ENCODE measurements at places on chromosomes 5 and 9. TPM values are rescaled to one million over a fixed set of nuclear protein-coding genes. Genes with fewer than 3 reads are reported as not detected.

The GDF9 gene
- 0.98 TPM for total RNA-seq

The HTR4 gene
- 0.85 TPM for total RNA-seq

The PCA3 gene
- 2.7 TPM for total RNA-seq

The IFNE gene
- not detected for total RNA-seq

The CCNI2 gene
- 4.6 TPM for total RNA-seq

The THBS4 gene
- total RNA-seq: 2.7 TPM

The PFN3 gene
- not detected for total RNA-seq

The MARVELD2 gene
- total RNA-seq: 0.26 TPM

DNA sequence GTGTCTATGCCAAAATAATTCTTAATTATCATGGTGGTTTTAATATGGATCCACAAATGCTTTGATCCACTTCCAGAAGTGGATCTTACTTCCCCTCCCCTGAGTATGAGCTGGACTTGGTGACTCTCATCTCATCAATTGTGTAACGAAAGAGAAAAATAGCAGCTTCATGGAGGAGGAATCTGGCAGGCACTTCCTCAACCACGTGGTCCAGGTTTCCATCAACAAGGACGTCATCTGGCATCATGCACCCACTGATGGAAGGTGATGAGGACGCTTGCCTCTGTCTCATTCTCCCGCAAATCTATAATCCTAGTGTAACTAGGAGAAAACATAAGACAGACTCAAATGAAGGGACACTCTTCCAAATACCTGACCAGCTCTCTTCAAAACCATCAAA is 54.6 kb upstream of the S1PR3 start:
- ATAC-seq: no peak

DNA sequence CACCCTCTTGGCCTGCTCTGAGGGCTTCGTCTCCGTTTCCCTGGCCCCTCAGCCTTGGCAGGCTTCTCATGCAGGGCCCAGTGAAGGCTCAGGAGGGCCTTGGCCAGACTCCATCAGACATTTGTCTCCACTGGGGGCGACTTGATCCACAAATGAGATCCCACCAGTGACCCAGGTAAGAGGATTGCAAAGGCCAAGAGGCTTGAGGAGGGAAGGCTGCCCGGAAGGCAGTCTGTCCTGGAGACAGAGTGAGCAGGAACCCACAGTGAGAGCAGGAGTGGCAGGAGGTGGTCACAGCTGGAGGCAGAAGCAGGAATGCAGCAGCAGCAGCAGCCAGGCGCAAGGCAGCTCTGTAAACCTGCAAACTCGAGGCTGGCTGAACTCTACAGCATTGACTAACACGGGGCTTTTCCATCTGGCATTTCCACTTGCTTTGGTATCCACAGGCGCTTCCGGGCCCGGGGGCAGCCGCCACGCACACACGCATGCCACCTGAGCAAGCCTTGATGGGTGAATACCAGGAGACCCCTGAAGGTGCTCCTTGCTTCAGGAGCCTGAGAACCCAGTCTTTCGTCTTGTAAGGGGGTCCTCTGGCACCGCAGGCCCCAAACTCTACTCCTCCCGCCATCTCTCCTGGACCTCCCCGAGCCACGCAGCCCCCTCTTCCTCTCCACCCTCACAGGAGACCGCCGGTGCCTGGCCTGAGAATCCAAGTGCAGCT is 14.7 kb downstream of the MGAT1 start:
- ATAC-seq: no peak

- no peak for ATAC-seq
These were observed 170.0 kb downstream of the AUH start for GRCh38 chr9:91191411-91192380.

DNA sequence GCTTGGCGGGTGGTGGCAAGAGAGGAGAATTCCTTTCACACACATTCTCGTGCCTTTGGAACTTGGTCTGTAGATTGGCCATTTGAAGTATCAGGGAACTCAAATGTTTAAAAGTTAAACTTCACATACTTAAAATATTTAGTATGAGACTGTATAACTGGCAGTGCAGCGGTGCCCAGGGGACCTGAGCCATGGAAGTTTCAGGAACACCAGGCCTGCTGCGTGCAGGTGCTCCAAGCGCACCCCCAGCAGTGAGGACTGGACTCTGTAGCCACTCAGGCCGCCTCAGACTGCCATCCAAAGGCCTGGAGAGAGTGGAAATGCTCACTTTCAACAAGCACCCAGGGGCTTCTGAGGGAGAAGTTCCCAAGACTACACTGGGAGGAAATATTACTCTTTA is 273.5 kb upstream of the IRX2 start:
- ATAC-seq: no peak

- ATAC-seq: no peak
These were observed 218.5 kb downstream of the TAF11L14 start for GRCh38 chr5:17852740-17853139.

DNA sequence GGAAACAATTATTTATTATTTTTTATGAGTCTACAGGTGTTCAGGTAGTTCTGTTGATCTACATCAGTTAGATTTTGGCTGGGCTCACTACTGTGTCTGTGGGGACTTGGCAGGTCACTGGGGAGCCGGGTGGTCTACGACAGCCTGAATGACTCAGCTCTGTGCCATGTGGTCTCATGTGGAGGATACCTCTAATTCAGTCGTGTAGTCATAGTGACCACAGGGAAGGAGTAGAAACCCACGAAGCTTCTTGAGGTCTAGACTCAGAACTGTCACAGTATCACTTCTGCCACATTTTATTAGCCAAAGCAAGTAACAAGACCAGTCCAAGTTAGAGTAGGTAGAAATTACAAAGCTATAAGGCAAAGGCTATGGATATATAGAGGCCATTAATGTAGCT is 64.7 kb upstream of the GRAMD2B start:
- no peak for ATAC-seq

GRCh38 chr5:83837265-83837907 is 116.7 kb upstream of the HAPLN1 start:
- ATAC-seq: no peak

DNA sequence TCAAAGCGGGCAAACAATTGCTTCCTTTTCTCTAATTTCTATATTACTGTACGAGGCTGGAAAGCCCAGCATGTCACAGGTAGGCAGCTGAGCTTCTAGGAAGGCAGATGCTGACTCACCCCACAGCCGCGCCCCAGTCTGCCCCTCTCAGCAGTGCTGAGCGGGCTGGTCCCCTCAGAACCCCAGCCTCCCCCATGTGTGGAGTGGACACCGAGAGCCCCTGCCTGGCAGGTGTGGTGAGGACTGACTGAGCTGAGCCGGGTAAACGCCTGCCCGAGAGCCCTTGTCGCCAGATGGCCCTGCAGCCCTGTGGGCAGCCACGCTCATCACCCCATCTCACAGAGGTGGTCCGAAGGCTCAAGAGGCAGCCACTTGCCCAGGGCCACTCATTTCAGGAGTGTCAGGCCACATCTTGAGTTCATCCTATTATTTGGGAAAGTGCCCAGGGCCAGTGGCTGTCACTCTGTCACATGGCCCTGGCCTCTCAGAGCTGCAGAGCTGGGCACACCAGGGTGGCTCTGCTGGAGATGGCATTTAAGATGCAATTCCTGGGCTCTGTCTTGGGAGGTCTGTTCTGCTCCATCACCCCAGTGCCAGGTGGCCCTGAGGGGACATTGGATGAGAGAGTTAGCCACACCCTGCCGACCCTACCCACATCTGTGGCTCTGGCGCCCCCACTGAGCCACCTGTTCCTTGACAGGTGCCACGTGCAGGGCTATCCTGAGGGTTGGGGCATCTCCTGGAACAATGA is 12.4 kb downstream of the CARD19 start:
- no peak for ATAC-seq

GRCh38 chr5:54302267-54302687 is 8.1 kb downstream of the ARL15 start:
- no peak for ATAC-seq

- ATAC-seq: no peak
These were observed 31.3 kb upstream of the IFNE start for GRCh38 chr9:21513431-21513830.

- peak; percentile 18 for ATAC-seq
These were observed 90.6 kb downstream of the RALGPS1 start for GRCh38 chr9:127004946-127005769.

GRCh38 chr5:16057277-16057676 is 122.3 kb downstream of the MARCHF11 start:
- no peak for ATAC-seq

DNA sequence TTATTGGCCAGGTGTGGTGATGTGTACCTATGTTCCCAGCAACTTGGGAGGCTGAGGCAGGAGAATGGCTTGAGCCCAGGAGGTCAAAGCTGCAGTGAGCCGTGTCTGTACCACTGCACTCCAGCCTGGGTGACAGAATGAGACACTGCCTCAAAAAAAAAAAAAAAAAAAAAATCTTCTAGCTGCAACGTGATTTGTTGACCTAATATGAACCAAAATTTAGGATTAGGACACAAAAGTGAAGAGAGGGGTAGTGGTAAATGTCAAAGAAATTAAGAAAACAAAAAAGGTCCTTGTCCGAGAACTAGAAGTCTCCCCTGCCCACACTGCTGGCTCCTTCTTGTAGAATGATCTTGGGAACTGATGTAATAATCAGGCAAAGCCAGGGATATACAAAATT is 272.0 kb downstream of the EFNA5 start:
- no peak for ATAC-seq

GRCh38 chr5:135642934-135643333 is 64.1 kb upstream of the CXCL14 start:
- no peak for ATAC-seq

DNA sequence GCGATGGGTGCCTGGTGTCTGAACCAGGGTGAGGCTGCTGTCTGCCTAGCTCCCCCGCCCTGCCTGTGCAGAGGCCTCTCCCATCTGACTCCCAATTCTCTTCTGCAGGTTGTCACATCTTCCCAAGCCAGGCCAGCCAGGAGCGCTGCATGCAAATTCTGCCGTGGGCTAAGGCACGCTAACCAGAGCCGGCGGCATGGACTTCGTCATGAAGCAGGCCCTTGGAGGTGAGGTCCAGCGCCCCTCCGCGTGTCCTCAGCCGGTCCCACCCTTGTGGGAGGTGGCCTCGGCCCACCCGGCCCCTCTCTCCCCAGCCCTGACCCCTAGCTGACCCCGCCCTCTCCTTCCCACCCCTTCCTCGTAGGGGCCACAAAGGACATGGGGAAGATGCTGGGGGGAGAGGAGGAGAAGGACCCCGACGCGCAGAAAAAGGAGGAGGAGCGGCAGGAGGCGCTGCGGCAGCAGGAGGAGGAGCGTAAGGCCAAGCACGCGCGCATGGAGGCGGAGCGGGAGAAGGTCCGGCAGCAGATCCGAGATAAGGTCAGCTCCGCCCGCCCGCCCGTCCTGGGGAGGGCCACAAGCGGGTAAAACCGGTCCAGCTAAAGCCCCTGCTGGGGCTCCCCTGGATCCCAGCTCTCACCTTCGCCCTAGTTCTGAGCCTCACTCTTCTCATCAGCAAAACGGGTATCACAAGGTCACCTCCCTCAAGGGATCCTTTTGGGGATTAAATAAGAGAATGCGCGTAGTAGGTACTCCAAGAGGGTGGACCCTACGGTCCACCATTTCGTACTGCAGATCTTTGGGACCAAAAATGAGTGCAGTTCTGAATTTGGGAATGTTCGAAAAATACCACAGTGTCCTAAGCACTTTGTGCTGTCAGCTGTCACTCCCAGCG is 7.4 kb downstream of the CPLX2 start:
- ATAC-seq: peak; percentile 23

- ATAC-seq: no peak
These were observed 152.2 kb downstream of the ADAMTSL1 start for GRCh38 chr9:18626046-18626698.

GRCh38 chr9:87393706-87394230 is 103.9 kb upstream of the DAPK1 start:
- no peak for ATAC-seq

DNA sequence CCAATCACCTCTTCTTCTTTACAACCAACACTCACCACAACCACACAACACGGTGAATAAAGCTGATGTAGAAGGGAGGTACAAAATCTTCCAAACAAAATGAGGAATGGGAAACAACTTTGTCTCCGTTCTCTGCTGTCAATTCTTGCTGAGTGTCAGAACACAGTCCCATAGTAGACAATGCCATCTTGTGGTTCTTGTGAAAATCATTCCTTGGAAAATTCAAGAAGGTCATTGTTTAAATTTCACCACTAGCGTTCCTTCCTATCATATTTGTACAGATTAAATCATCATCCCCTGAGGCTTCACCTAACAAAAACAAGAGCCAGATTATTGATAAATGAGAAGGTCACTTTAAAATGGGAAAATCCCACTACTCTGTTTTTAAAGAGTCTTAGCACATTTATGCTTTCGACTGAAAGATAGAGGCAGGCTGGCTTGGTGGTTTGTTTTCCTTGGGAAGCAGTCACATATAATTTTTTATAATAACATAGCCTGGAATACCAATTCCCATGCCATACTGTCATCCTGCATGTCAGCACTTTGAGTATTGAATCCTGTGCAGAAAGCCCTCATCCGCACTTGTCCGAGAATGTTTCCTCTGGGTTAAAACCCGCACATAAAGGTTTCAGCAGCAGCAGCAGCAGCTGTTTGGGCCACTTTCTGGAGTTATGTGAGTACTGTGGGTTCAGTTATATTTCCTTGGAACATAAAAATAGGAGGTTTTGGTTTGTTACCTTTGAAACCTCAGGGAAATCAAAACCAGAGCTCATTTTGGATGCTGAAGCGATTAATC is 395.0 kb upstream of the SMARCA2 start:
- ATAC-seq: peak; percentile 74

Measured in motor neuron (in vitro differentiated cells).